ENCODE measurements at places on chromosomes 1 and 21. TPM values are rescaled to one million over a fixed set of nuclear protein-coding genes. Genes with fewer than 3 reads are reported as not detected.

The CDC7 gene
- total RNA-seq: 2.8 TPM

The SELP gene
- 21.0 TPM for total RNA-seq

The RAB25 gene
- not detected for total RNA-seq

The BMP8A gene
- not detected for total RNA-seq

GRCh38 chr1:30058970-30059369 is 664.4 kb downstream of the MATN1 start:
- DNase-seq: no peak

GRCh38 chr1:17194615-17195528 is 10.1 kb upstream of the PADI1 start:
- DNase-seq: no peak

DNA sequence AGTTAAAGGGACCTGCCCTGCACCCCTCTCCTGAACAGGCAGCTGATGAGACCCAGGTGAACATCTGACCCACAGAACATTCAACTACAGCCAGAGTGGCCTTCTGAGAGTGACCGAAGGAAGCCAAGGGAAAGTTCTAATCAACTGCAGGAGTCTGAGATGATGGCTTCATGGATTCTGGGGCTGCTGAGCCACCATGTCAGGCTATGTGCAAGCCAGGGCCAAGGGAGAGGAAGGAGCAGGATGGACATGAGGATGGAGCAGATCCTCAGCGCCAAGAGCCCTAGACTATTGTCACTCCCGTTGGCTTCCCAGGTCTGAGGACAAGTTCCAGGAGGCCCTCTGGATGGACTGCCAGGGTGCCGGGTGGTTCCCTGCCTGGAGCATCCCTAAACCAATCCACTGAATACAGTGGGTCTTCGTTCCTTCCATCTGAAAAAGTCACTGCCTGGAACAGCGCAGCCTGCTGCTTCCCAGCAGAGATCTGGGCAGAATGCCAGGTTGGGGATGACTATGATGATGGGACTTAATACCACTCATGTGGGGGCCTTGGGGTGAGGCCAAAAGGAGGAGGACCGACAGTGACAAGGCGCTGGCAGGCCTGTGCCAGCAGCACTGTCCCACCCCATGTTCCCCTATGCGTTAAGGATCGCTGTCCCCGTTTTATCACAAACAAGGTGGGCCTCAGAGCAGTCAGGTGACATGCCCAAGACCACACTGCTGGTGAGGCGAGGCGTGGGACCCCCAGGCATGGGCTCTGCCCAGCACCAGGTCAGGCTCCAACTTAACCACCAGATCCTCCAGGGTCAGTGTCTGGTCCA is 19.8 kb downstream of the SPOCD1 start:
- peak; percentile 22 for DNase-seq

DNA sequence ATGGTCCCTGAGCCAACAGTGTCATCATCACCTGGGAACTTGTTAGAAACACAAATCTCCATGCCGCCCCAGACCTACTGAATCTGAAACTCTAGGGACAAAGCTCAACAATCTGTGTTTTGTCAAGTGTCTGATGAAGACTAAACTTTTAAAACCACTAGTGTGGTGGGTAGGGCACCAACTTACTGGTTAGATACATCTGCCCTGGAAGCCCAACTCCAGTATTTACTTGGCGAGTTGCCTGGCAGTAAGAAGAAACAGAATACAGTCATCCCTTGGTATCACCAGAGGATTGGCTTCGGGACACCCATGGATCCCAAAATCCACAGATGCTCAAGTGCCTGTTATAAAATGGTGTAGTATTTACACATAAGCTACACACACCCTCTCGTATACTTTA is 367.9 kb upstream of the DUSP10 start:
- no peak for DNase-seq

DNA sequence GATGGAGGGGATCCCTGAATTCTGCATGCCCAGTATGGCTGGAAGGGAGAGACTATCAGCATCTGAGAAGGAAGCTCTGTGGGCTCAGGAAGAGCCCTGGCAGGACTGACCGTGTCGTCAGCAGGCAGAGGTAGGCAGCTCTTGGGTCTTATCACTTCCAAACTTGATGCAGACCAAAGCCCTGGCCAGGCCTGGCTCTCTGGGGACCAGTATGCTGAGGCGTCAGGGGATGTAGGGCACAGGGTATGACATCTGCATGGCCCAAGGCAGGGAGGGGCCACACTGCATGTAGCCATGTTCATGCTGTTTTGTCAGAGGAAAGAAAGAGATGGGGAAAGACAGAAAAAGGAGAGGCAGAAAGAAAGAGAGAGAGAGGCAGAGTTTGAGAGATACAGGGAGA is 6.3 kb downstream of the FGR start:
- no peak for DNase-seq
